ENCODE measurements at places on chromosomes 16 and 17.

DNA sequence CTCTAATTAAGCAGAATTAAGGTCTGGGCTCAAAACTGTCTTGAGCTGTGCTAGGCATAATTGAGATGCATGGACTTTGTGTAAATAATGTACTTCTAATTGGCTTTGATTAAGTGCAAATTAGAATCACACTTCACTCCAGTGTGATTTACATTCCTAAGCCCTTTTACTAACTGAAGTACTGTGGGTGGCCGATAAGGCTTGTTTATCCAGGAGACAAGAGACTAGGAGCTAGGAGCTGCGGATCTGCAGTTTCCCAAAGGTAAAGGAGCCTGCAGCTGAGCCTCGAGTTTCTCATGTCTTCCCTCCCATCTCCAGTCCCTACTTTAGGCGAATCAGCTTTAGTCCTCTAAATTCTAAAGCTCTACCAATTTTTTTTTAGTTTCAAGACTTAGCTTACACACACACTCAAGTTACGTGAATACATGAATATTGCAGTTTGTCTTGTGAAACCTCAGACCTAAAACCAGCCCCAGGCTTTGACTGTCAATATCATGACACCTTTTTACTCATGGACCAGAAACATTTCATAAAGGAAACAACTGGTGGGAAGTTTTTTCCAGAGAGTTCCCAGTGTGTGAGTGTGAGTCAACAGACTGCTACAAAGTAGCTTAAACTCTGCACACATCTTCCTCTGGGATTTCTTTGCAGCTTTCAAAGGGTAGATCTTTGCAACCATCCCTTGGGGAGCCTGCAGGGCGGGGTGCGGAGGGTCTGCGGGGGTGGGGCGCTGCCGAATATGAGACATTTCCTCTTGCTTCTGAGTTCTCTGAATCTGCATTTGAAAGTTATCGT is 113.9 kb upstream of the TBX2 start:
- peak; percentile 66 for DNase-seq

DNA sequence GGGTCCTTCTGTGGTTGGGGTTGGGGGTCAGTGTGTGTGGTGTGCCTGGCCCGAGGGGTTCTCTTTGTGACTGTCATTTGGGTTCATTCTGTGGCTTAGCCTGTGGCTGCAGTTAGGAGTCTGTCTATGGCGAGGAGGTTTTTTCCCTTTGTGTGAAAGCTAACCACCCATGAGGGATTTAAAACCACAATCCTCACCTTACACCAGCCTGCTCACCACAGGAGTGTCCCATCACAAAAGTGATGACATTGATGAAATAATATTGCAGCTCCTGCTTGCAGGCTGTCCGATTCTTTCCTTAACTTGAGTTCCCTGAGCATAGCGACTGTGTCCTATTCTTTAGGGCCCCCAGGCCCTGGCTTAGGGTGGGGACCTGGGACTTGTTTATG is 113.6 kb downstream of the RAP1GAP2 start:
- peak; percentile 41 for DNase-seq

DNA sequence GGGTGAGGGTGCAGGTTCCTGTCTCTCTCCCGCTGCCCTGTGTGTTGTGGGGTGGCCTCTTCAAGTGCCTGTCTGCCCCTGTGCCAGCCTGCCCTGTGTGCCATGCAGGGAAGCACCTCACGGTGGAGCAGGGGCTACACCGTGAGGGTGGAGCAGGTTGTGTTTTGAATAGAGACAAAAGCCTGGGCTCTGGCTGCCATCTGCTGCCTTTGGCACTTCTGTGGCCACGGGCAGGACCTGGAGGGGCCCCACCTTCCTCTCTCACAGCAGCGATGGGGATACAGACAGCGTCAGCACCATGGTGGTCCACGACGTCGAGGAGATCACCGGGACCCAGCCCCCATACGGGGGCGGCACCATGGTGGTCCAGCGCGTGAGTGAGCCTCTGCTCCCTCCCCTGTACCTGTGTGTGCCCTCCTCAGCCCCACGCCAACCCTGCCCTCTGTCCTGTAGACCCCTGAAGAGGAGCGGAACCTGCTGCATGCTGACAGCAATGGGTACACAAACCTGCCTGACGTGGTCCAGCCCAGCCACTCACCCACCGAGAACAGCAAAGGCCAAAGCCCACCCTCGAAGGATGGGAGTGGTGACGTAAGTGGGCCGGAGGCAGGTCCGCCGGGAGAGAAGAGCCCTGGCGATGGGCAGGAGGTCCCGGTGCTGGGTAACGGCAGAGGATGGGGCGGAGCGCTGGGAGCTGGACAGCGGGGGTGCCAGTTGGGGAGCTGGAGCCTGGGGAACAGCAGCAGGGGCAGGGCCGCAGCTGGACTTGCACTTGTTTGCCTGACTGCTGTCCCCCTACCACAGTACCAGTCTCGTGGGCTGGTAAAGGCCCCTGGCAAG is 5.4 kb upstream of the C17orf107 start:
- DNase-seq = no peak

DNA sequence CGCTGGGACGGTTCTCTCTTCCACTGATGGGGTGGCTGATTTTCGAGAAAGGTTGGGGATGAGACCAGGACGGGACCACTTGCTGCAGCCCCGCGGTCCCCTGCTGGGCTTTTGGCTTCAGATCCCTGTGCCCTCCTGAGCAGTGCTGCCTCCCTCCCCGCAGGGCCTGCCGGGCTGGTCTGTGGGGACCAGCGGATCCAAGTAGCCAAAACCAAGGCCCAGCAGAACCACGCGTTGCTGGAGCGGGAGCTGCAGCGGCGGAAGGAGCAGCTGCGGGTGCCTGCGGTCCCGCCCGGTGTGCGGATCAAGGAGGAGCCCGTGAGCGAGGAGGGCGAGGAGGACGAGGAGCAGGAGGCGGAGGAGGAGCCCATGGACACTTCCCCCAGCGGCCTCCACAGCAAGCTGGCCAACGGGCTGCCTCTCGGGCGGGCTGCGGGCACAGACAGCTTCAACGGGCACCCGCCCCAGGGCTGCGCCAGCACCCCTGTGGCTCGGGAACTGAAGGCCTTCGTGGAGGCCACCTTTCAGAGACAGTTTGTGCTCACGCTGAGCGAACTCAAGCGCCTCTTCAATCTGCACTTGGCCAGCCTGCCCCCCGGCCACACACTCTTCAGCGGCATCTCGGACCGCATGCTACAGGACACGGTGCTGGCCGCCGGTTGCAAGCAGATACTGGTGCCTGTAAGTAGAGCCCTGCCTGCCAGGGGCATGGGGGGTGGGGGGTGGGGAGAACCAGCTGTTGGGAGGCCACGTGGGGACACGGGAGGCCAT is 28.6 kb downstream of the POLR3E start:
- no peak for DNase-seq

DNA sequence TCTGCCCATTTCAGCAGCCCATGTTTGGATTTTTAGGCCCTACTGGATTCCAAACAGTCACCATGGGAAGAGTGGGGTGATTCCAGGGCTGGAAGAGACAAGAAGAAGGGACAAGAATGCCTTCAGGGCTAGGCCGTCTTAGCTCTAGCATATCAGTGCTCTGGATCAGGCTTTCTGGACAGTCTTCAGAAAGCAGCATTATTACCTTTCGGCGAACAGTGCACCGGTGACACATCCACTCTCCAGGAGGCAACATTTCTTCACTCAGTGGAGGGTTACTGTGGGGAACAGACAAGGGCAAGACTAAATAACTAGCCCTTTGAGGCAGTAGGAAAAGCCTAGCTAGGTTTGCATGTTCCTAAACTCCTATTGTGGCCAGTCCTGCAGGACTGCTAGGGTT is 23.9 kb upstream of the DHRS13 start:
- peak; percentile 81 for DNase-seq

DNA sequence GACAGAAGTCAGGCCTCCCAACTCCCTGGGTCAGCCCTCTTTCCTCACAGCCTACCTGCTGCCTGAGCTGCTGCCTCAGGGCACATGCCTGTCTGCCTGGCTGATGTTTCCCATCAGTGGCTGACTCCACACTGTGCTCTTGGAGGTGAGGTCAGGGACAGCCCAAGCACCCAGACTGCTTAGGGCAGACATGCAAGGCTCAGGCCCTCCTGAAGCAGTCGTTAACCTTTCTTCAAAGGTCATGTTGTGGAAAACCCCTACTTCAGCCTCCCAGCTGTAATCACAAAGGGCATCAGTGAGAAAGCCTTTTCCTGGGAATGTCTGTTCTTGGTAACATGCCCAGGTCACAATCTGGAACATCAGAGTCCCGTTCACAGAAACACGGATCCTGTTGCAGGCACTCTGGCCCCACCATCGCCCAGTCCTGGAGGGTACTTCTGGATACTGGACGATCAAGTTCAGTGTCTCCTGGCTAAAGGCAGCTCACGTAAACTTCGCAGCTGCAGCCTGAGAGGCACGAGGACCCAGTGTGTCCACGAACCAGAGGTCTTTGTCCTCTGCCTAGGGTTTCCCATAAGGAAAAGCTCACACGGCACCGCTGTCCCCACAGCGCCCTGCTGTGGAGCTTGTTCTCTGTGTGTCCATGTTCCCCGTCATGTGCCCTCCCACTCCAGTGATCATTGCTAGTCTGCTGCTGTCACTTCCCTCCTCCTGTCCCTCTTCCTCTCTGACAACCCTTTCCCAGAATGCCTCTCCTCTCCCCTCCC is 54.9 kb downstream of the GNAO1 start:
- peak; percentile 99 for DNase-seq

GRCh38 chr17:44400226-44400847 is 10.9 kb upstream of the ITGA2B start:
- peak; percentile 29 for DNase-seq

- no peak for DNase-seq
These were observed 21.4 kb downstream of the BAHCC1 start for GRCh38 chr17:81416612-81417011.

DNA sequence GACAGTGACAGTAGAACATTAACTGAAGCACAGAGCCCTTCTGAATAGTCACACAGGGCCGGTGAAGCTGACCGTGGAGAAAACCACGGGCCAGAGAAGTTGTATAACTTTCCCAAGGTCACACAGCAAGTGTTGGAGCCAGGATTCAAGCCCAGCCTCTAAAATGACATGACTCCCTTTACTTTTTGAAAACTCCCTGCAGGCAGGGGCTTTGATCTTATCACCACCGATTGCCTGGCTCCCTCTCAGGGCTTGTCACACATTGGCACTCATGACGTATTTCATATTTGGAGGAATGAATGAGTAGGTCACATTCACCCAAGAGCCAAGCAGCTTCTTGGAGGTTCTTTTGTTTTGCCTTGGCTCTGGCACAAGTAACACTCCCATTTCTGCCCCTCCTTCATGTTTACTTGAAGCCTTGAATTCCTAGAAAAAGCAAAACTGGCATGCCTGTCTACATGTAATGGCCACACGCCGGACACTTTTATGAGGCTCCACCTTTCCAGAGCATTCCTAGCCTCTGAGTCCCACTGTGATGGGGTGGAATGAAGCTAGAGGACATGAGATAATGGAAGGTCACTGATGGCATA is 13.3 kb upstream of the RBBP6 start:
- peak; percentile 93 for DNase-seq

DNA sequence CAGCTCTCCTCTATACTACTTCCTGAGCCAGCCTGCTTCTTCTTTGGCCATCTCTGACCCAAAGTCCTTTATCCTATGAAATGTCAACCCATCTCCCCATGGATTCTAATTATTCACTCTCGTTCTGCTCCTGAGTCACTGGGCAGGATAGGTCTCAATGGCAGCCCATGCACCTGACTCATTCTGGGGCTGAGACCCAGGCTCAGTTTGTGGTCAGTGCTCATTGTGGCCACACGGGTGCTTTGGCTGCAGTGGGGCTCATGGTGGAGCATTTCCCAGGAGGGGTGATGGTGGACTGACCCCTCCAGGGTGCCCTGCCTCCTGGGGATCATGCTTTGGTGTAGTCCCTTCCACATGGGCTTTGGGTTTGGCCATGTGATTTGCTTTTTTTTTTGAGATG is 154.8 kb upstream of the WSCD1 start:
- DNase-seq = no peak

- no peak for DNase-seq
These were observed 329.4 kb upstream of the CCL2 start for GRCh38 chr17:33925649-33926048.

DNA sequence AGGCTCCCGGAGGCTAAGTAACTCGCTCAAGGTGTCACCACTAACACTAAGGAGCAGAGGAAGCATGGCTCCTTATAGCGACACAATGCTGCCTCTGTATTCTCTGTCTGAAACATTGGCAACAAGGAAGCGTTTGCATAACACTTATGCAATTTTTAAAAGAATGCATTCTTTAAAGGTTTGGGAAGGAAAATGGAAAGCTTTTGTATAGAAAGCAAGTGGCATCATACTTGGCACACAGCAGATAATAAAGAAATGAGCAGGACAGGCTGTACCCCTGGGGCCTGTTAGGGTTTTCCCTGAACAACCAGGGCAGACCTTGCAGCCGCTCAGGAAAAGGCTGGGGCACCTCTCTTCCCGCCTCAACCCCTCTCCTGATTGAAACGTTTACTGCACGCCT is 36.9 kb downstream of the PPL start:
- DNase-seq = no peak

GRCh38 chr17:21161498-21162393 is 35.0 kb downstream of the DHRS7B start:
- no peak for DNase-seq

- DNase-seq = no peak
These were observed 41.7 kb downstream of the PIK3R5 start for GRCh38 chr17:8923762-8924161.

GRCh38 chr17:39920218-39921210 is 2.1 kb upstream of the GSDMB start:
- no peak for DNase-seq

GRCh38 chr16:51343411-51343810 is 192.3 kb upstream of the SALL1 start:
- DNase-seq = peak; percentile 23

GRCh38 chr17:66663041-66663606 is 171.8 kb upstream of the CACNG5 start:
- no peak for DNase-seq

GRCh38 chr17:38456031-38456815 is 28.0 kb downstream of the ARHGAP23 start:
- no peak for DNase-seq

- peak; percentile 55 for DNase-seq
These were observed 161.1 kb upstream of the TBX2 start for GRCh38 chr17:61238455-61238933.
